Naive thymus-derived CD4-positive, alpha-beta T cell (primary cell): ENCODE measurements at places on chromosomes 5 and 9. TPM values are rescaled to one million over a fixed set of nuclear protein-coding genes. Genes with fewer than 3 reads are reported as not detected.

GRCh38 chr5:15566789-15567188, 66.8 kb downstream of the FBXL7 start:
- no peaks in the 10 kb centered on the region for H3K4me1 ChIP-seq
- H3K27ac ChIP-seq = no peak overlapping the region
- H3K4me3 ChIP-seq = no peak overlapping the region
- DNase-seq = no peak
- no peaks in the 10 kb centered on the region for H3K27me3 ChIP-seq
- no peaks in the 10 kb centered on the region for H3K36me3 ChIP-seq

FAM151B gene
- 0.36 TPM in 1 of 2 replicates, not detected in the other for total RNA-seq

OR1Q1 gene
- total RNA-seq = not detected in 2 replicates

SLC25A2 gene
- 0.34 TPM for total RNA-seq

GRCh38 chr5:169022718-169023117, 278.2 kb downstream of the SLIT3 start:
- no peaks in the 10 kb centered on the region for H3K27me3 ChIP-seq
- no peak for DNase-seq
- no peak overlapping the region for H3K4me3 ChIP-seq
- H3K27ac ChIP-seq = no peak overlapping the region

DNA sequence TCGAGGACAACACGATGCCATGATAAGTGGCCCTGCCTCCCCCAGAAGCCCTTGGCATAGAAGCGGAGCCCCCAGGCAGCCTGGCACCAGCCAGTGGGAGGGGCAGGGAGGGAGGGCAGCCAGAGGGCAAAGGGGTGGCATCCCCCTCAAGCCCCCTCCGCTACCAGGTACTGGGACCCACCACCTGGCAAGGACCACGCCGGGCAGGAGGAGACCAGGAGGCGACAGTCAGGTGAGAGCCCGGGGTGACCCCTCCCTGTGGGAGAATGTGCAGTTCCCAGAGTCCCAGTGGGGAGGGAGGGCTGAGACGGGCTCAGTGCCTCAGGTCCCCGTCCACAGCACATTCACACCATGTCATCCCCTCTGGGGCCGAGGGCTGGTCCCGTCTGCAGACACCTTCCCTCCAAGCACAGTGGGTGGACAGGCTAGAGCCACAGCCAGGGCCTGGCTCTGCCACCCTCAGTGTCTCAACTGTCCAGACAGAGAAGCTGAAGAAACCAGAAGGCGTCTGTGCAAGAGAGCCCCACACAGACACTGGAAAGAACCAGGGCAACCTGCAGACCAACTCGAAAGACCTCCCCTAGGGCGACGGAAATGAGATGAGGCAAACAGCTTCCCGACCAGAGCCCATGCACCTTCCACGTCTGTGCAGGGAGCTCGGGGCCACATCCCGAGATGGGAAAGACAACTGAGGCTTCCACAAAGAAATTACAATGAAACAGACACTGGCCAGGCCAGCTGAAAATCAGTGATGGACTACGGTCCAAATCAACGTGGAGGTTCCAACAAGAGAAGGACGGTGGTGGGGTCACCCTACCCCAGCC, 11.1 kb downstream of the BRD3 start:
- peaks cover 31% of the 10 kb centered on the region for H3K36me3 ChIP-seq
- H3K27me3 ChIP-seq = no peaks in the 10 kb centered on the region
- DNase-seq = no peak
- no peak overlapping the region for H3K27ac ChIP-seq
- H3K4me3 ChIP-seq = no peak overlapping the region
- H3K4me1 ChIP-seq = no peaks in the 10 kb centered on the region

GRCh38 chr5:17330386-17330785, 113.0 kb downstream of the BASP1 start:
- no peak overlapping the region for H3K27ac ChIP-seq
- H3K4me1 ChIP-seq = no peaks in the 10 kb centered on the region
- no peak overlapping the region for H3K4me3 ChIP-seq
- no peak for DNase-seq

- no peak overlapping the region for H3K27ac ChIP-seq
- H3K4me1 ChIP-seq = no peaks in the 10 kb centered on the region
- no peak for DNase-seq
Measured at GRCh38 chr9:112858625-112859147, 32.0 kb downstream of the SLC46A2 start.

GRCh38 chr9:95809686-95810085, 65.8 kb upstream of the ERCC6L2 start:
- H3K27ac ChIP-seq = no peak overlapping the region
- DNase-seq = no peak
- H3K36me3 ChIP-seq = no peaks in the 10 kb centered on the region
- no peak overlapping the region for H3K4me3 ChIP-seq
- H3K4me1 ChIP-seq = no peaks in the 10 kb centered on the region

- H3K4me3 ChIP-seq = no peak overlapping the region
- no peak for DNase-seq
- H3K27me3 ChIP-seq = no peaks in the 10 kb centered on the region
- H3K36me3 ChIP-seq = no peaks in the 10 kb centered on the region
Measured at GRCh38 chr5:50653946-50654345, 12.5 kb upstream of the PARP8 start.

GRCh38 chr5:123530728-123531127, 18.8 kb downstream of the CSNK1G3 start:
- no peak overlapping the region for H3K4me3 ChIP-seq
- H3K27me3 ChIP-seq = no peaks in the 10 kb centered on the region
- H3K27ac ChIP-seq = no peak overlapping the region
- DNase-seq = no peak
- no peaks in the 10 kb centered on the region for H3K4me1 ChIP-seq

DNA sequence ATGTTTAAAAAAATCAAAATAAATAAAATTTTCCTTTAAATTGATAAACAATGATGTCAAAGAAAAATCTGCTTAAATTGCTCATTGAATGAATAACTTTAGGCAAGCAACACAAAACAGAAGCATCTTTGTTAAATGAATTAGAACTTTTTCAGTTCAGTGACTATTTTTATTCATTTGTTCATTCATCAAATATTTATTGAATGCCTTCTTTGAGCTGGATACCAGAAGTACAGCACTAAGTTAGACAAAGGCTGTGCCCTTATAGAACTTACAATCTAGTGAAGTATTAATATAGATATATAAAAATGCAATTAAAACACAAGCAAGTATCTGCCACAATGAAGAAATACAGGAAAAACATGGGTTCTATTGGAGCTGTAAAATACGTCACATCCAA, 10.8 kb downstream of the FNIP1 start:
- no peaks in the 10 kb centered on the region for H3K36me3 ChIP-seq
- no peaks in the 10 kb centered on the region for H3K27me3 ChIP-seq
- H3K4me3 ChIP-seq = no peak overlapping the region
- peaks cover 11% of the 10 kb centered on the region for H3K4me1 ChIP-seq

DNA sequence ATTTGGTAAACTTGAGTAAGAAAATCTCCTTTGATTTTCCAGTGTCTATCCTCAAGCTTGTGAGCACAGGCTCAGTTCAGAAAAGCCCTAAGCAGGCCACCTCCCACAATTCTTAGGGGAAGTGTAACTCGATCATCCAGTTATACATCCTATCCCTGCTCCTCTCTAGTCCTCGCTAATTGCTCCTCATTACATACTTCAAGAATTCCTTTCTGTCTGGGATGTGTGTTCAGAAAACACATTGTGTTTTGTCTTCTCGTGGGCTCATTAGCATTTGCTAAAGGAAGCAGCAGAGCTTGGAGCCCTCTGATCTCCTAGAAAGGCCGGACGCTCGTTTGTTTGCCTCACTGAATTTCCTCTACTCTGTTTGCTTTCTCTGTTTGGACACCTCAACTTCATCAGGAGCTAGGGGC, 268.2 kb upstream of the RFX3 start:
- no peaks in the 10 kb centered on the region for H3K27me3 ChIP-seq
- no peak overlapping the region for H3K27ac ChIP-seq
- no peaks in the 10 kb centered on the region for H3K4me1 ChIP-seq
- H3K4me3 ChIP-seq = no peak overlapping the region

GRCh38 chr5:180825768-180826525, 23.3 kb upstream of the MGAT1 start:
- DNase-seq = no peak
- no peak overlapping the region for H3K27ac ChIP-seq
- peaks cover 14% of the 10 kb centered on the region for H3K4me1 ChIP-seq
- H3K36me3 ChIP-seq = no peaks in the 10 kb centered on the region
- H3K27me3 ChIP-seq = no peaks in the 10 kb centered on the region
- no peak overlapping the region for H3K4me3 ChIP-seq

GNA14 gene
- total RNA-seq = not detected

NTNG2 gene
- 11.6 TPM for total RNA-seq

- no peak overlapping the region for H3K27ac ChIP-seq
- H3K36me3 ChIP-seq = no peaks in the 10 kb centered on the region
- no peaks in the 10 kb centered on the region for H3K4me1 ChIP-seq
- H3K27me3 ChIP-seq = no peaks in the 10 kb centered on the region
Measured at GRCh38 chr5:61931236-61931635, 374.8 kb upstream of the KIF2A start.

DNA sequence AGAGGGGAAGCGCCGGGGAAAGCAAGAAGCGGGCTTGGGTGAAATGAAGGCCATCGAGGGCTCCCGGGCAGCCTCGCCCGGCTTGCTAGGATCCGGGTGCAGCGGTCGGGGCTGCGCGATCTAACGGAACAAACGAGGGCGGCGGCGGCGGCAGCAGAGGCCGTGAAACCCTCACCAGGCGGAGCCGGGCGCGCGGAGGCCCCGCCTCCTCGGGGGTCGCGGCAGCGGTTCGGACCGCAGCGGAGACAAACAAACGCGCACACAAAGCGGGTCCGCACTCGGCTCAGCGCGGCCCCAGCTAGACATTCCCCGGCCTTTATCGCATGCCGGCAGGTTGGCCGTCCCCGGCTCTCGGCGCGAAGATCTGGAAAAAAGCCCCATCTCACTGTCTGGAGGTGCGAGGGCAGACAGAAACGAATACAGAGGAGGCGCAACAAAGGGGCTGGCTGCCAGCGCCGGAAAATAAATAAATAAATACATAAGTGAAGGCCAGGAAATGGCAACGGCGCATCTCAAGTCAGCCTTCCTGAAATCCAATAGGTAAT, 10.5 kb upstream of the TRIM36 start:
- H3K27me3 ChIP-seq = peaks cover 17% of the 10 kb centered on the region
- no peak for DNase-seq
- no peak overlapping the region for H3K27ac ChIP-seq
- peak overlapping the region; percentile 42 for H3K4me3 ChIP-seq
- H3K36me3 ChIP-seq = no peaks in the 10 kb centered on the region

PGM5 gene
- not detected for total RNA-seq

ZNF883 gene
- 0.64 TPM for total RNA-seq

DNAJC21 gene
- 66.4 TPM for total RNA-seq

CSF1R gene
- total RNA-seq = 6.4 TPM

- no peaks in the 10 kb centered on the region for H3K36me3 ChIP-seq
- no peak for DNase-seq
- no peaks in the 10 kb centered on the region for H3K4me1 ChIP-seq
- no peak overlapping the region for H3K27ac ChIP-seq
- no peaks in the 10 kb centered on the region for H3K27me3 ChIP-seq
- no peak overlapping the region for H3K4me3 ChIP-seq
Measured at GRCh38 chr5:28779161-28779754, 1740.9 kb upstream of the CDH9 start.

BDP1 gene
- 45.3 TPM for total RNA-seq

DNA sequence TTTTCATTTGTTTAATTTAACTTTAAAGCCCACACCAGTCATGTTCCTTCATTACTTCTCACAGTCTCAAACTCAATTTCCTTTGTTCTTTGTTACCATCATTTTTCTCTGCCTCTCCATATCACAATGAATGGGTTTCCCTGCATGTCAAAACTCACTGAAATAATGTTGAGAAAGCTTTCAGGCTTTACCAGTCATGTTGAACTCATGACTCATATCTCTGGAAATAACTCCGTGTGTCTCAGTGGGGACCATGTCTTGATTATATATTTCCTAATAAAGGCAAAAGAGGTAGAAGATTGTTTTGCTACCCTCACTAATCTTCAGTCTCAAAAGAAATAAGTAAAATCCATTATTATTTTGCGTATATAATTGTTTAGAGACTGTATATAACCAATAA, 231.2 kb downstream of the CHSY3 start:
- H3K4me1 ChIP-seq = no peaks in the 10 kb centered on the region
- no peak overlapping the region for H3K27ac ChIP-seq
- H3K36me3 ChIP-seq = no peaks in the 10 kb centered on the region
- DNase-seq = no peak

LRSAM1 gene
- total RNA-seq = 17.6 and 18.8 TPM in 2 replicates

DNA sequence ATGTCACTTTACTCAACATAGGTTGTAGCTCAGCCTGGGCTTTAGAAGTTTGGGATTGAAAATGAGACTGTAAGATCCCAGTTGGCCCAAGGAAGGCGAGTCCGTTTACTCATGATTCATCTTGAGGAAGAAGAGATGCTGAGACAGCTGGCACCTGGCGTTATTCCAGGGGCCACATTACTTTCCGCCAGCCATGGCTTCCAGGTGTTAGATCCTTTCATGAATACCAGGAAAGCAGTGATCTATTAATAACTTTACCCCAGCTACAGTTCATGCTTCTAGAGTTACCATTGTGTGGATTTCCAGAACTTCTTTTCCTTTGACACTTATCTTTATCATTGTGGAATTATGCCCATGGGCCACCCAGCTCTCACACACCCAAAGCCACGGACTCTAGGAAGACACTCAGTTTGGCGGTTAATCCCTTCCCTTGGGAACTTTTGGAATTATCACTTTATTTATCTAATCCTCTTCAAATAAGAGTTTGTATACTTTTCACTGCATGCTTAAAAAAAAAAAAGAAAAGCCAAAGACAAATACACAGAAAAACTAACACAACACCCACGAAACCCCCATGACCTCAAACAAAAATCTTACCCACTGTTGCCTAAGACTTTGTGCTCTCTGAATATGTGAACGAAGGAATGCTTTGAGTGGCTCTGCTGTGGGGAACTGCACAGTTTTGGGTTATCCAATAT, 26.9 kb downstream of the RAI14 start:
- H3K27ac ChIP-seq = no peak overlapping the region
- no peaks in the 10 kb centered on the region for H3K27me3 ChIP-seq
- no peak overlapping the region for H3K4me3 ChIP-seq
- no peaks in the 10 kb centered on the region for H3K36me3 ChIP-seq

GRCh38 chr9:118640836-118641560, 728.2 kb downstream of the BRINP1 start:
- no peaks in the 10 kb centered on the region for H3K36me3 ChIP-seq
- H3K4me3 ChIP-seq = no peak overlapping the region
- H3K4me1 ChIP-seq = no peaks in the 10 kb centered on the region
- H3K27me3 ChIP-seq = no peaks in the 10 kb centered on the region

- peaks cover 41% of the 10 kb centered on the region for H3K4me1 ChIP-seq
- no peaks in the 10 kb centered on the region for H3K27me3 ChIP-seq
- DNase-seq = no peak
- peak overlapping the region; percentile 100 for H3K27ac ChIP-seq
- peak overlapping the region; percentile 94 for H3K4me3 ChIP-seq
Measured at GRCh38 chr5:32587067-32587551, 1.8 kb downstream of the SUB1 start.

DNA sequence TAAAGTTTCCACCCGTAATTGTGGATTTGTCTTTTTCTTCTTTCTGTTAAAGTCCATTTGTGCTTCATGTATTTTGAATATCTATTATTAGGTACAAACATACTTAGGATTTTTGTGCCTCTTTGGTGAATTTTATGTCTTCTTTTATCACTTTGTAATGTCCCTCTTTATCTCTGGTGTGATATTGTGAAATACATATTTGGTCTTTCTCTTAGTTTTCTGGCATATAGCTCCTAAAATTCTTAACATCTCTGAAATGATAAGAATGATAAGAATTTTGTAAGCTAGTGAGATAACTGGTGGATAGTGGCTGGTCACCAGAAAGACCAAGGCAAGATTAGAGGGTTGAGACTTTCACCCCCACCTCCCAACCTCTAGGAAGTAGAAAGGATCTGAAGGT, 111.1 kb downstream of the KCTD16 start:
- no peaks in the 10 kb centered on the region for H3K36me3 ChIP-seq
- H3K27ac ChIP-seq = no peak overlapping the region
- no peaks in the 10 kb centered on the region for H3K4me1 ChIP-seq
- no peak overlapping the region for H3K4me3 ChIP-seq
- no peak for DNase-seq
